ENCODE measurements at places on chromosomes 7 and 10.

DNA sequence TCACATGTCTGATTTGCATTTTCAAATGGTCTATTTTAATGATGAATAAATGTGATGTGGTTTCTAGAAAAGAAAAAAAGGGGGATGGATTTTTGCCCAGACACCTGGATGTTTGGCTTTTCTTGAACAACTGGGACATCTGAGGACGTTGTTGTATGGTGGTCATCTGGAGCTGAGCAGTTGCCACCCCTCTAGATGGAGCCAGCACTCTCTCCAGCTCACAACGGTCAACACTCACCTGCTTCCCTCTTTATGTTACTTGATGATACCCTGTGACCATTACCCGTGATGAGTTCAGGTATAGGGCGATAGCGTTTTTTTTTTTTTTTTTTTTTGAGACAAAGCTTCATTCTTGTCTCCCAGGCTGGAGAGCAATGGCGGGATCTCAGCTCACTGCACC lies 30.1 kb upstream of the PAXIP1 start:
- no peak for DNase-seq

- DNase-seq, result no peak
Measured at GRCh38 chr10:133253361-133253955, 15.8 kb downstream of the VENTX start.

DNA sequence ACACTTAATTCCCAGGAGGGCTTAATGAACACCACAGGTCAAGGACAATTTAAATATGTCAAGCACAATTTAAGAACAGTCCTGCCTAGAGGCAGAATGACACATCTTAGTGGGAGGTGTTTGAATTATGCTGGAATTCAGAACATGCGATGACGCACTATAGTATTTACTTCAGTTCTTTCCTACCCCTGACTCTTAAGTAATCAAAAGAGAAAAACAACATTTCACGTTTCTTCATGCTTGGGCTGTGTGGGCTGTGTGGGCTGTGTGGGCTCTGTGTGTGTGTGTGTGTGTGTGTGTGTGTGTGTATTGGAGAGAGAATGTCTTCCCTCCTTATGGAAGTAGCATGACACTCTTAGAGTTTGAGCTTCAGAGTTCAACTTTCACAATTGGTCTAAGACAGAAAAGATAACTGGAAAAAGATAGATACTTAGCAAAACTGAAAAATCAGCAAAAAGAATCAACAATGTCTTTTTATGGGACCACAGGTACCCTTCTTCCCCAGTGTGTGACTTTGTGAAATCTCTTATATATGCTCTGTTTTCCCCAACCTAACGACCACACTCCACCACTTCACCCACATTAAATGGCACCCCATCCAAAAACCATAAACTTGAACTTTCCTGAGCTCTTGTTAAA lies 33.7 kb upstream of the CABCOCO1 start:
- no peak for DNase-seq

- peak; percentile 37 for DNase-seq
Measured at GRCh38 chr10:59968705-59969104, 62.3 kb upstream of the CCDC6 start.

- no peak for DNase-seq
Measured at GRCh38 chr7:150957133-150958020, 20.7 kb downstream of the KCNH2 start.

- no peak for DNase-seq
Measured at GRCh38 chr7:152132812-152133211, 107.3 kb downstream of the GALNT11 start.

All from NCI-H748 treated with DMSO at 0.1 percent for 48 hours (cell line).